Aorta (tissue), 5 donors: ENCODE measurements at places on chromosomes 2 and 18. TPM values are rescaled to one million over a fixed set of nuclear protein-coding genes. Genes with fewer than 3 reads are reported as not detected.

DNA sequence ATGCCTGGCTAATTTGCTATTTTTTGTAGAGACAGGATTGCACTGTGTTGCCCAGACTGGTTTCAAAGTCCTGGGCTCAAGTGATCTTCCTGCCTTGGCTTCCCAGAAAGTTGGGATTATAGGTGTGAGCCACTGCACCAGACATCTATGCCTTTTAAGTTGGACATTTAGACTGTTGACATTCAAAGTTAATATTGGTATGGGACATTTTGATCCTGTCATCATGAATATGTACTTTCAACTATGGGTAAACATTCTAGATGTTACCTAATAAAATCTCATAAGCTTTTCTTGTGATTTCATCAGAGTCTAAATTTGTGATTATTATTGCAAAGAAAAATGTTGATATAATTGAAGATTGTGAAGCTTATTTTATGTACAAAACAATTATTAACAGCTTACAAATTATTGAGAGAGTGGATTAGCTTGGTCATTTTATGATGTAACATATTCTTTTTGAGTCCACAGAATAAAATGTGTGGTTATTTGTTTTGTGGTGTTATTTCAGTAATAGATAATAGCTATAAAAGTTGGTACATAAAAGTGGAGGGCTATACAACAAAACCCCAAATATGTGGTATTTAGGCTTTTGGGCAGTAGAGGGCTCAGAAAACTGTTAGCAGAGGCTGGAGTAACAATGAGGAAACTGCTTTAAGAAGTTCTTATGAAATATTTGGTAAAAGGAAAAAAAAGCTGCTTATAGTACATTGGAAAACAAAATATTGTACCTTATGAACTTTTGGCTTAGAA lies 41.4 kb downstream of the STARD6 start:
- no peaks in the 10 kb centered on the region for H3K4me1 ChIP-seq
- no peaks in the 10 kb centered on the region for H3K36me3 ChIP-seq
- H3K4me3 ChIP-seq, result no peak overlapping the region
- no peak for DNase-seq
- H3K27me3 ChIP-seq, result no peaks in the 10 kb centered on the region

DNA sequence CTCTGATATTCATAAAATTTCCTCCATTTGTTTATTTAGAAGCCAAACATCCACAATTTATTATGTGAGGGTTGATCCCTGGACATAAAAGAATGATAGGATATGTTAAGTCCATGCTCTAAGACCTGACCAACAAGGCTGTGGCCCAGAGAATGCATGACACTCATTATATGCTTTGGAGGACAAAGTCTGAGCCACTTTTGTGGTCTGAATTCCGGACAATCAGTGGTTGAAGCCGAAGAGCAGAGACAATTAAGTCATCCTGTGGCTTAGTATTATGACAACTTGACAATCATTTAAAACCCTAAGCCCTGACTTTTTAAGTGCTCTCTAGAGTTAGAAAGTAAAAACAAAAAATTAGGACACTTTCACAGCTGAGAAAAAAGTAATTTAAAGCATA lies 483.3 kb downstream of the PLCL1 start:
- H3K36me3 ChIP-seq, result no peaks in the 10 kb centered on the region
- no peaks in the 10 kb centered on the region for H3K27me3 ChIP-seq
- H3K27ac ChIP-seq, result no peak overlapping the region
- no peak for DNase-seq

GRCh38 chr2:209876211-209876610 lies 104.6 kb downstream of the UNC80 start:
- H3K27me3 ChIP-seq, result no peaks in the 10 kb centered on the region
- peaks cover 3% of the 10 kb centered on the region for H3K4me1 ChIP-seq
- no peaks in the 10 kb centered on the region for H3K36me3 ChIP-seq
- no peak for DNase-seq

CTDSP1 gene
- polyA plus RNA-seq, result 137 TPM

DNA sequence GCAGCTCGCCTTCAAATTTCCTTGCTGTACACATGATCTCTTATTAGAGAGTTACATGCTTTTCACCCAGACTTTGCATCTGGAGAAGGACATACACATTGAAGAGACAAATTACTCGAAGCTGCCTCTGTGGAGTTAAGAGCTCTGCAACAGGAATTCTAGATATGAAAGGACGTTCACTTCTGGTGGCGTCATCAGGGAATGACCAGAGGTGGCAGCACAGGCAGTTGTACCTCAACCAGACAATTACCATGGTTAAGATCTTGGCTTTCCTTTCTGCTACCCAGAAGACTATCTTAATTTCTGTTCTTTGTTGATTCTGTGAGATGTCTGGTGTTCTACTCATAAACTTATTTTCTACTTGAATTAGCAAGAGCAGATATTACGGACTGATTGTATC lies 39.1 kb upstream of the MC4R start:
- H3K27ac ChIP-seq, result no peak overlapping the region
- no peak for DNase-seq
- H3K4me3 ChIP-seq, result no peak overlapping the region
- no peaks in the 10 kb centered on the region for H3K36me3 ChIP-seq
- H3K27me3 ChIP-seq, result no peaks in the 10 kb centered on the region
- no peaks in the 10 kb centered on the region for H3K4me1 ChIP-seq

- H3K36me3 ChIP-seq, result no peaks in the 10 kb centered on the region
- DNase-seq, result peak; percentile 33
- H3K27me3 ChIP-seq, result no peaks in the 10 kb centered on the region
- no peak overlapping the region for H3K27ac ChIP-seq
These were observed 62.7 kb upstream of the TAF1B start for GRCh38 chr2:9780368-9781130.

DNA sequence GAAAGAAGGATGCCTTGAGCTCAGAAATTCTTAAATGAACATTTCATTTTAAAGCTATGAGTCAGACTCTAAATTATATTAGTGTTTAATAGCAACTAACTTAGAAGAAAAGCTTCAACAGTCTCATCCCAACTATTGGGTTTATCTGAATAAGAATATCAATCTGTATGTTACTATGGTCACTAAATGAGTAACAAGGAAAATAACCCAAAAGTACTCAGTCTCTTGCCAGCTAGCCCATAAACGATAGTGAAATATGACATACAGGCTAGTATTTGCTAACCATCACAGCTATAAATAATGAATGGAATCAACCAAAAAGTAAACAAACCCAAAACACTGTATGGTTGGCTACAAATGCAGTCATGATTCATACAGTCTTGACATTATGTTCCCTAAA lies 174.9 kb downstream of the RAB3GAP1 start:
- no peak overlapping the region for H3K27ac ChIP-seq
- H3K4me3 ChIP-seq, result no peak overlapping the region
- H3K27me3 ChIP-seq, result no peaks in the 10 kb centered on the region
- DNase-seq, result no peak
- no peaks in the 10 kb centered on the region for H3K36me3 ChIP-seq
- H3K4me1 ChIP-seq, result no peaks in the 10 kb centered on the region

DNA sequence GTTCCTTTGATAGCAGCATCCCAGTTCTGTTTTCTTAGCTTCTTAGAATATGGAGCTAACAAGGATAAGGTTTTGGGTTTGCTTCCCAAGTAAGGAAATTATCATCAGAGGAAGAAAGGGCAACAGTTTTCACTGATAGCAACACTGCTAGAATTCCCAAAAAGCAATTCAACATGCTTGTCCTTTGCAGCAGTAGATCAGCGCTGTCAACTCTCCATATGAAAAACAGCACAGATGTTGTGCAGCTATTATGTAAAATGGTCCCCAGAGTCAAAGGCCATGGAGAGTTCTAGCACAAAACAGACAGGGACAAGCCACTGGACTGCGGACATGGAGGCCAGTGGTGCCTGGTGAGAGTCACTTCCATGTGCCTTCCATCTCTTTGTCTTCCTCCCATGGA lies 135.9 kb upstream of the RNF152 start:
- no peaks in the 10 kb centered on the region for H3K36me3 ChIP-seq
- no peaks in the 10 kb centered on the region for H3K4me1 ChIP-seq
- no peaks in the 10 kb centered on the region for H3K27me3 ChIP-seq
- no peak for DNase-seq
- no peak overlapping the region for H3K4me3 ChIP-seq
- no peak overlapping the region for H3K27ac ChIP-seq

GRCh38 chr2:24272907-24273306 lies 87.4 kb downstream of the ITSN2 start:
- H3K27me3 ChIP-seq, result no peaks in the 10 kb centered on the region
- H3K36me3 ChIP-seq, result peaks cover 4% of the 10 kb centered on the region

UCN gene
- 1.3 TPM for polyA plus RNA-seq

DNA sequence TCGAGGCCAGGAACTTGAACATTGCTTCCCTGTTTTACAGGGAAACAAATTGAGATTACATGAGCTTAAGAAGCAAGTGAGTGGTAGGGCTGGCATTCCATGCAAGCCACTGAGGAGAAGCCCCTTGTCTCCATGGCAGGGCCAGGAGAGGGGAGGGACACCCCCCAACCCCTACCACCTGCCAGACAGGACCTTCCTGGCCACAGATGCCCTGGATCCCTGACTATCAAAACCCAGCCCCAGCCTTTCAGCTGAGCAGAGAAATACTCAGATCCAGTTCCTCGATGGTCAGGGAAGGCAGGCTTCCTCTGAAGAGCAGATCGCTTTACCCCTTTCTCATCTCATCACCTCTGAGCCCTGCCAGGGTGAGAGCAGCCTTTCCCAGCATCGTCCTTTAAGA lies 53.8 kb upstream of the ALPP start:
- no peak overlapping the region for H3K4me3 ChIP-seq
- DNase-seq, result no peak
- H3K4me1 ChIP-seq, result no peaks in the 10 kb centered on the region
- H3K36me3 ChIP-seq, result no peaks in the 10 kb centered on the region
- no peak overlapping the region for H3K27ac ChIP-seq

GRCh38 chr2:238287737-238288649 lies at the start of gene PER2:
Gene PER2, minus strand, starts transcription at chr2:238288610. Its CDS starts 10,674 bp downstream, at chr2:238277936.
- no peaks in the 10 kb centered on the region for H3K4me1 ChIP-seq
- peak within 1 kb of the TSS; percentile 58 for H3K4me3 ChIP-seq
- H3K27me3 ChIP-seq, result no peaks in the 10 kb centered on the region
- DNase-seq, result peak; percentile 78

CD8B gene
- not detected for polyA plus RNA-seq

CYP26B1 gene
- polyA plus RNA-seq, result 2.0 TPM

GRCh38 chr2:199130501-199130900 lies 327.2 kb downstream of the SATB2 start:
- DNase-seq, result no peak
- no peaks in the 10 kb centered on the region for H3K27me3 ChIP-seq
- no peak overlapping the region for H3K4me3 ChIP-seq
- no peaks in the 10 kb centered on the region for H3K4me1 ChIP-seq
- H3K27ac ChIP-seq, result no peak overlapping the region

SIX3 gene
- polyA plus RNA-seq, result not detected

DNA sequence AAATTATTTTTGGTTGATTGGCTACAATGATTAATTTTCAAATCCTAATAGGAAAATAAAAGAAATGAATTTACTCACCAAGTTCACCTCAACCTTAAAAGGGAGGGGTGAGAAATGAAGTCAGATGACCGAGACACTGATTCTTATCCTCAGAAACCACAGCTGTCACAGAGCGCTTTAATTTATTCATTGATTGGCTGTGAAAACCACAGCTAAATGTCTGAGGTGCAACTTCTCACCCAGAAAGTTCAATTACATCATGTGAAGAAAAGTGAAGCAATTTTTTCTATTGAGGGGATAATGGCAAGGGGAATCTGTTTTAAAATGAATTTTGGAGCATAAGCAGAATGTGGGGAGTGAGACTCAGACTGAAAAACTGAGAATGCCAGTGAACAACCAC lies 128.4 kb downstream of the RNF152 start:
- H3K4me1 ChIP-seq, result no peaks in the 10 kb centered on the region
- no peak for DNase-seq
- H3K36me3 ChIP-seq, result no peaks in the 10 kb centered on the region

DNA sequence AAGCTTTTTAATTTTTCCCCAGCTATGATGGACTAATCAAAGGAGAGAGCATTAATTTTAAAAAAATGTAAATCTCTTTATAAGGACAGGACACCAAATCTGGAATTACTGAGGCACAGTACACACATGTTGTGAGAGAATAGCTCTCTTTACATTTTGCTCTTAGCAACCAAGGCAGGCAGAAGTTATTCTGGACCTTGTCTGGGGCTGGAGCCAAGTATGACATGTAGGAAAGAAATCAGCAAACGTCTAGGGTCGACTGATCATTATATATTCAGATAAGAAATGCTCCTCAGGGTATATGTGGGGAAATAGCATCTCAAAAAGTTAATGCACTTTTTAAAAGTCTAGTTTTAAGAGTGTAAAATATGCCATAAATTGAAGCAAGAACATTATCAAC lies 1330.0 kb upstream of the CELF4 start:
- DNase-seq, result no peak
- no peaks in the 10 kb centered on the region for H3K36me3 ChIP-seq
- no peak overlapping the region for H3K4me3 ChIP-seq
- H3K27me3 ChIP-seq, result no peaks in the 10 kb centered on the region

SALL3 gene
- polyA plus RNA-seq, result not detected

GRCh38 chr2:181910028-181910831 lies 18.7 kb downstream of the ITPRID2 start:
- H3K4me1 ChIP-seq, result peaks cover 2% of the 10 kb centered on the region
- H3K27me3 ChIP-seq, result no peaks in the 10 kb centered on the region
- peaks cover 1% of the 10 kb centered on the region for H3K36me3 ChIP-seq
- no peak overlapping the region for H3K4me3 ChIP-seq
- H3K27ac ChIP-seq, result no peak overlapping the region

- H3K4me1 ChIP-seq, result no peaks in the 10 kb centered on the region
- no peaks in the 10 kb centered on the region for H3K27me3 ChIP-seq
- DNase-seq, result no peak
- no peak overlapping the region for H3K27ac ChIP-seq
- H3K4me3 ChIP-seq, result no peak overlapping the region
- no peaks in the 10 kb centered on the region for H3K36me3 ChIP-seq
These were observed 19.6 kb downstream of the MSH2 start for GRCh38 chr2:47422560-47422959.

SH3RF3 gene
- polyA plus RNA-seq, result 13.1 TPM

ATP6V1C2 gene
- 0.13 TPM for polyA plus RNA-seq

AQP12A gene
- 2.5 TPM for polyA plus RNA-seq

DNA sequence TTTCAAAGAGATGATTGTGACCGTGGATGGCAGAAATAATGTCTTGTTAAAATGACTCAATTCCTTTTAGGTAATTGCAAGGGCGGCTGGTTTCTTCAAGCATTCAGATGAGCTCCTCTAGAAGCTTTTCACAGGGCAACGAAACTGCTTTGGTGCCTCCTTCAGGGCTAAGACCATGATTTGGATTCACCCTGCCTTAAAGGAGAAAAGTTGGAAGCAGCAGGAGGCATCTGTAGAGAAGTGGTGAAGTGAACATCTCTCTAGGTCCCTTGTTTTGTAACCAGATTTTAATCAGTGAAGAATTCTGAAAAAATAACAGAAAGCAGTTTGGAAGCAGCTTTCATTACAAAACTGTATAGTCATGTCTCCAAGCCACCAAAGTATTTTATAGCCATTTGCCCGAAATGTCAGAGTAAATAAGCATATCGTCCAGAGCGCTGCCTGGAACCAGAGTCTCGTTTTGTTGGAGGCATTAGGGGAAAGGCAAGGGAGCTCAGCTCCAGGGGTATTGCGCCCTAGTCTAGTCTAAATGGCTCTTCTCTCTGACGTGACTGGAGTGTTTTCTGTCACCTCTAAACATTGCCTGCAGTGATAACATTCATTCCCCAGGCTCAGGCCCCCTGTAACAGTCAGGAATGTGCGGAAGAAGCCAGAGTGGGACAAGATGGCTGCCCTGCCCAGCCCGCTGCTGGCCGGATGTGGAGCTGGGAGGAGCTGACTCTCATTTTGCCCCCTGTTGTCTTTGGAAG lies 57.8 kb upstream of the ITGB6 start:
- H3K4me1 ChIP-seq, result no peaks in the 10 kb centered on the region
- H3K27ac ChIP-seq, result no peak overlapping the region
- no peaks in the 10 kb centered on the region for H3K36me3 ChIP-seq
- no peak overlapping the region for H3K4me3 ChIP-seq
- H3K27me3 ChIP-seq, result no peaks in the 10 kb centered on the region
- no peak for DNase-seq

ABHD1 gene
- 0.08 TPM for polyA plus RNA-seq

CTLA4 gene
- polyA plus RNA-seq, result not detected

CTNNA2 gene
- polyA plus RNA-seq, result not detected

PFN4 gene
- 0.63 TPM for polyA plus RNA-seq
